ENCODE measurements at places on chromosomes 2 and 18.

DNA sequence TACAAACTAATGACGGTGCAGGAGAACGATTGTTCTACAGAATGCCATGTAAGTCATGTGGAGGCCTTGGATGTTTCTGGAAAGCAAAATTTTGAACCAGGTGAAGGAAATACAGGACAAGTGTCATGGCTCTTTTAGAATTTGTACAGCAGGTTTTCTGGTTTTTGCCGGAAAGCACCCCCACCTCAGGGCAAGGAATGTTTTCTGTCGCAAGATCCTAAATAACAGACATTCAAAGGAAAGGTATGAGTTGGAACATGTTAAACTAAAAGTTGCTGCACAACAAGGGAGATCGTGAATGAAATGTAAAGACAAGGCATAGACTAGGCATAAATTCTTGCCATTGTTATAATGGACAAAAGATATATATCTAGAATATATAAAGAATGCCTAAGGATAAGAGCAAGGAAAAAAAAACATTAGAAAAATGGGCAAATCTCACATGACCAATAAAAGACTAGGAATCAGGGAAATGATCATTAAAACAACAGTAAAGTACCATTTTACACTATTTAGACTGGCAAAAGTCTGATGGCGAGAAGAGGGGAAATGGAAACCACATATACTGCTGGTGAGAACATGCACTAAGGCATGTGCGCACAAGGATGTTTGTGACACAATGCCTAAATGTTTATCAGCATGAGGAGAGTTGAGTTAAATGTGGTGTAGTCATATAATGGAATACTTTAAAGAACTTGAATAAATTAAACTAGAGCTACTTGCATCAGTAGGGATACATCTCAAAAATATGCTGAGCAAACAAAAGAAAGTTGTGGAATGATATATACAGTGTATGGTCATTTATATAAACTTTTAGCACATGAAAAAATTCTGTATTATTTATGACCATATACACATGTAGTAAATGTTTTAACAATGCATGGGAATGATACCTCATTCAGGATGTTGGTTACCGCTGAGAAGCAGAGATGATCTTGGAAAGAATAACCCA lies 127.0 kb downstream of the EML6 start:
- no peak for DNase-seq

DNA sequence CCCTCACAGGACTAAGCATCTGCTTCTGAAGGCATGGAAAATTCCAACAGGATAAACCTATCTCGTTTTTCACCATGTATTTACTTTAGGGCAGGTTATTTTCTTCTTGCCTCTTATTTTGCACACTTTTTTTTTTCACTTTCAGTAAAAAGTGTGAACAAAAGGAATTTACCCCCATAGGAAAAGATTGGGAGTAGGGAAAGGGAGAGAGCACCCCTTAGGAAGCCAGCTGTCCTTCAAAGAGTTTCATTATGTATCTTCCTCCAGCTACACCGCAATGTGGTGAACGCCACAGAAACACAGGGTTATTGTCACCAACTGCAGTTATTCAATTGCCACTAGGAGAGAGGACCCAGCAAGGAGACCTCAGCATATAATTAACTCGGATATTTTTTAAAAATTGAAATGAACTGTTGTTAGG lies 286.2 kb upstream of the VRK2 start:
- no peak for DNase-seq

GRCh38 chr2:26298286-26298637 lies 47.7 kb upstream of the SELENOI start:
- DNase-seq: no peak

DNA sequence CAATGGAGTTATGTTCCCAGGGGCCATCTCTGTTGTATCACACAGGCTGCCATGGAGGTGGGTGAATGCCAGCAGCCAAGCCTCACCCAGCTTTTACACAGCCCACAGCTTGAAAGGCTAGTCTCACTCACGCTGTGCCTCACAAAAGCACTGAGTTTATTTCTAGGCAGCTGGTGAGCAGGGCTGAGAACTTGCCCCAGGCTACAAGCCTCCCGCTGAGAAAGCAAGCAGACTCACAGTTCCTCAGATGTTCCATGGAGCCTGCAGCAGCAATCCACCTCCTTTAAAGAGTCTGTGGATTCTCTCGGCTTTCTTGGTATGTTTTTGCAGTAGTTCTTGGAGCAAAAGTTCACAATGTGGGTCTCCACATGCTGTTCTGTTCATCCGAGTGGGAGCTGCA lies 40.9 kb upstream of the ALKAL2 start:
- no peak for DNase-seq

DNA sequence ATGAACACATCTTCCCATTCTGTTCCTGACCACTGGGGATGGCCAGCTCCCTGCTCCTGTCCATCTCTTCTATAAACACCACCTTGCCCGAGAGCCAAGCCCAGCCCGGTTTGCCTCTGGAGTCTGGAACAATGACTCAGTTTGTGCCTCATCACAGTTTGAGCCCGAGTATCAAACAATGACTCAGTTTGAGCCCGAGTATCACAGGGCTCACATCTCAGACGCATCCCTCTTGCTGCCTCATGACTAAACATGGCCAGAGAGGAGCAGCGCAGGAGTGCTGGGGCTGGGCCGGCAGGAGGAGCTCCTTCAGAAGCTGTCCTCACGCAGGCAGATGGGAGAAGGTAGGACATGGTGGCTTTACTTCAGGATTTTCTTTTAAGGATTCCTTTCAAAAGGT lies 68.7 kb downstream of the PXDN start:
- no peak for DNase-seq

Data from stimulated activated CD8-positive, alpha-beta memory T cell treated with anti-CD3 and anti-CD28 coated beads, Interleukin-2, amount 100 ng/mL, for 1 hour (primary cell).